Mammary epithelial cell (primary cell): ENCODE measurements at places on chromosomes 7 and 10. TPM values are rescaled to one million over a fixed set of nuclear protein-coding genes. Genes with fewer than 3 reads are reported as not detected.

DNA sequence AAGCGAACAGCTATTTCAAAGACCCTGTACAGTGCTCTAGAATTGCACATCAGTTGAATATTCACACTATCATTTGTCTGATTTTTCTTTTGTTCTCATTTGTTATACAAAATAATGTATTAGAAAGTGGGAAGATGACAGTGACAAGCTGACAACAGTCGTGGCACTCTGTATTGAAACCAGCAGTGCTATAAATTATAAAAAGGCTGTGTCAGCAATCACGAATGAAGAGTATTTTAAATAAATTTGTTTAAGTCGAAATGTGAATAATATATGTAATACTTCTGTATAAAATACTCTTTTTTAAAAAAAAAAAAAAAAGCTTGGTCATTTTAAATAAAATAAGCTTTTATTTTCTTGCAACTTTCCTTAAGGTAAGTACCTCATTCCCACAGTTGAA lies 122.6 kb downstream of the VPS50 start:
- DNase-seq, result no peak

DNA sequence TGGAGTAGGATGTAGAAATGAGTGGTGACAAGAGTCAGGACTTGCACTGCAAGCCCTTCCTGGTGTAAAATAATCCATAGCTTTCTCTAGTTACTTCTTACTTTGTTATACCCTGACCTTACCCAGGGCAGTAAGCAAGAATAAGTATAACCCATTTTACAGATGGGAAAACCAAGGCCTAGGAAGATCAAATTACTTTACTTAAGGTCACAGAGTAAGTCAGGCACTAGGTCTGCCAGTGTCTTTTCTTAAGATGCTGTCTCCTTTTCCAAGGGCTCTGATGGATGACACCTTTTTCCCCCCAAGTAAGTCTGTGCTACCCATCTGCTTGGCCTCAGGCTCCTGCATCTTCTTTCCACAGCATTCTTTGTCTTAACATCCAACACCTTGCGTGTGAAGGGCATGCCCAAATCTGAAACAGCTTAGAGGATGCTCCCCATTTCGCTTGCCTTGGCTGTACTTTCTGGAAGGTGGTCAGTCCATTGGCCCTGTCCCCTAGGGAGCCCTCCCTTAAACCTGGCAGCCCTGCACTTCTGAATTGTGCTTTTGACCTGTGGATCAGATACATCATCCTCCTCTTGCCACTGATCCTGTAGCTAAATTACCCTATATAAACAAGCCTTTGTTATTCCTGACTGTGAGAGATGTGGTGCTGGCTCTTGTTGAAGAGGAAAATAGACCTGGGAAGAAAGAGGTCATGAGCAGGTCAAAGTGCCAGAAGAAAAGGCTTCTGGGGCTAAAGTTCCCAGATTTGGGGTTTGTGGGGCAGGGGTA lies 168.6 kb downstream of the LRMDA start:
- DNase-seq, result no peak

DNA sequence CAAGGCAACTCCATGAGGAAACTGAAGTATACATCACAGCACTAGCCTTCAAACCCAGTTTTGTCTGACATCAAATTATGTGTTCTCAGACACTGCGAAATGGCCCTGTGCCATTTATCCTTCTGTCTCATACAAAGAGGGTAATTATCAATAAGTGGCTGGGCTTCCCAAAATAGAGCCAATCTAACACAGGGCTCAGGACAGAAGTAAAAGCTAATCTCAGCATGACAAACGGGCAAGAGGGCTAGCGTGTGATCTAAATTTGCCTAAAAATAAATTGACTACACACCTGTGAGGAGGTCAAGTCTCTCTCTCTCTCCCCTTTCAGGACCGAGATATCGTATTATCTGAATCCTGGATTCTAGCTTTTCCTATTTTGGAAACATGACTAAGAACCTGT lies 67.2 kb downstream of the DGKB start:
- DNase-seq, result no peak

- no peak for DNase-seq
Observed at GRCh38 chr7:24692592-24692991, 64.7 kb downstream of the GSDME start.

DNA sequence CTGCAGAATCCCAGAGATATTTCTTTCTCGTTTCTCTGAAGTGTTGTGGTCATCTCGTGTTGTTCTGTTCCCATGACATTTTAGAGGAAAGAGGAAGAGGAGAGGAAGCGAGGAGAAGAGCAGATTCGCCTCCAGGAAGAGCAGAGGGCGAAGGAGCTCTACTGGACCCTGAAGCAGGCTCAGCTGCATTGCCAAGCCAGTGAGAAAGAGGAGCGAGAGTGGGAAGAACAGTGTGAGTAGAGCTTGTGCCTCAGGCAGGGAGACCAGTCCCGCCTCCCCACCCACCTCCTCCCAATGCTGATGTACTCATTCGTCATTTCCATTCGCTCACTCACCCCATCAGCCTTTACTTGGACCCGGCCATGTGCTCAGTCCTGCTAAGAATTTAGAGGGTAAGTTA lies 50.8 kb downstream of the SH2D4B start:
- DNase-seq, result peak; percentile 25

GRCh38 chr7:41869091-41869490 lies 166.2 kb upstream of the INHBA start:
- DNase-seq, result peak; percentile 82

GRCh38 chr10:17161775-17162174 lies 32.2 kb upstream of the CUBN start:
- DNase-seq, result no peak

GRCh38 chr7:40965016-40965415 lies 737.9 kb downstream of the INHBA start:
- DNase-seq, result no peak

GRCh38 chr10:97333601-97334369 lies 744 bp downstream of the FRAT2 start:
- peak; percentile 52 for DNase-seq

The PNPLA8 gene
- total RNA-seq, result 26.0 TPM

The UNCX gene
- not detected for total RNA-seq

The UNC5B gene
- 7.2 and 15.0 TPM in 2 replicates for total RNA-seq

The TMEM273 gene
- total RNA-seq, result not detected in 2 replicates

The ARL5B gene
- 14.1 and 21.8 TPM in 2 replicates for total RNA-seq

The CRYGN gene
- total RNA-seq, result not detected in 2 replicates

The DRGX gene
- not detected in 2 replicates for total RNA-seq

The MNX1 gene
- 0.50 TPM for total RNA-seq

The TRIM50 gene
- not detected in 2 replicates for total RNA-seq
